ENCODE measurements at places on chromosomes 7 and 10.

GRCh38 chr7:45098983-45099839, 10.4 kb upstream of the NACAD start:
- H3K27me3 ChIP-seq, result no peaks in the 10 kb centered on the region
- H3K4me3 ChIP-seq, result no peak overlapping the region
- H3K27ac ChIP-seq, result no peak overlapping the region

GRCh38 chr7:18770822-18771221, 275.3 kb downstream of the HDAC9 start:
- H3K4me1 ChIP-seq, result no peaks in the 10 kb centered on the region
- H3K36me3 ChIP-seq, result no peaks in the 10 kb centered on the region
- no peak for DNase-seq
- no peaks in the 10 kb centered on the region for H3K27me3 ChIP-seq
- H3K27ac ChIP-seq, result no peak overlapping the region

DNA sequence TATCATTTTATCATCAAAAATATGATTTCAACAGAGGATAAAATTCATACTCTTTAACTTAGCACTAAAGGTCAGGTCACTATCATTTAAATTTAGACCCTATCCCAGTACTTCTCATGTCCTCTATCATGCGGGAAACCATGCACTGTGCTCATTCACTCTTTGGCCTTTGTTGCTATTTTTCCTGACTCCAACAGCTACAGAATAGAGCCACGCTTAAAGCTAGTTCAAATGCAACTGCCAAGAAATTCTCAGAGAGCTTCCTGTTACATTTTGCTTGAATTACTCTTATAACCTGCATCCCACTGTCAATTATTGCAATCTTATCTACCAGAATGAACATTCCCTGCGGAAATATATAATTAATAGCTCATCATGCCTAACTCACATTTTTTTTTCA, 58.3 kb downstream of the SEMA3A start:
- H3K36me3 ChIP-seq, result no peaks in the 10 kb centered on the region
- no peaks in the 10 kb centered on the region for H3K27me3 ChIP-seq
- no peak overlapping the region for H3K27ac ChIP-seq
- no peak for DNase-seq

DNA sequence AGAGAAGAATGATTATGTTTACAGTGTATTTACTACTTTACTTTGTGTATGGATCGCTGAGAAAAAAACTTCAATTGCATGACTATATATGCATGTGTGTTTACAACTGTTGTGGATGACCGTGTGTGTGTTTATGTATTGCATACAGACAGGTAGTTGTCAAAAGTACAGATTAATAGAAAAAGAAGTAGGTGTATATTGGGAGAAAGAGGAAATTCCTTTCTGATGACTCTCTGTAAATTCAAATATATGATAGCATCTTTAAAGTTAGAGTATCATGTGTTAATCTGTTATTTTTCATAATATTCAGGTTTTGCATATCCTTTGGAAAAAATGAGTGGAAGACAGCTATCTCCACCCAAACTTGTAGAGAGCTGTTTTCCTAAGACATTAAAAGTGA, 160.4 kb upstream of the AGR3 start:
- no peaks in the 10 kb centered on the region for H3K27me3 ChIP-seq
- H3K4me3 ChIP-seq, result no peak overlapping the region
- H3K27ac ChIP-seq, result no peak overlapping the region
- no peaks in the 10 kb centered on the region for H3K36me3 ChIP-seq

DNA sequence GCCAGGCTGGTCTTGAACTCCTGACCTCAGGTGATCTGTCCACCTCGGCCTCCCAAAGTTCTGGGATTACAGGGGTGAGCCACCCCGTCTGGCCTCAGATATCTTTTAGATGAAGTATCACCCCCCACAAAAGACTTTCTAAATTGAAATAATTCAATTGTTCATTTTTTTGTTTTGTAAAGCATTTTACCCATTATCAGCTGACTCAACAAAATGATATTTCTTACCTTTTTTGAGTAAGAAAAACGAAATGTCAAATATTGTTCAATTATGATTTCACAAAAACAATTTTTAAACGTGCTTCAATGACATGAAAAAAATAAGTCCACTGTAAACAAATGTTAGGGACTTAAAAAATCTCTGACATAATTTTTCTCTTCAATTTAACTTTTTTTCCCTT, 822 bp upstream of the PRPF18 start:
- H3K27ac ChIP-seq, result no peak overlapping the region
- H3K36me3 ChIP-seq, result no peaks in the 10 kb centered on the region
- H3K4me1 ChIP-seq, result peaks cover 10% of the 10 kb centered on the region
- no peak for DNase-seq
- no peaks in the 10 kb centered on the region for H3K27me3 ChIP-seq
- no peak overlapping the region for H3K4me3 ChIP-seq

- no peak overlapping the region for H3K27ac ChIP-seq
- DNase-seq, result no peak
- H3K4me3 ChIP-seq, result no peak overlapping the region
- H3K36me3 ChIP-seq, result no peaks in the 10 kb centered on the region
- no peaks in the 10 kb centered on the region for H3K27me3 ChIP-seq
Observed at GRCh38 chr10:113347508-113347907, 205.3 kb upstream of the HABP2 start.

DNA sequence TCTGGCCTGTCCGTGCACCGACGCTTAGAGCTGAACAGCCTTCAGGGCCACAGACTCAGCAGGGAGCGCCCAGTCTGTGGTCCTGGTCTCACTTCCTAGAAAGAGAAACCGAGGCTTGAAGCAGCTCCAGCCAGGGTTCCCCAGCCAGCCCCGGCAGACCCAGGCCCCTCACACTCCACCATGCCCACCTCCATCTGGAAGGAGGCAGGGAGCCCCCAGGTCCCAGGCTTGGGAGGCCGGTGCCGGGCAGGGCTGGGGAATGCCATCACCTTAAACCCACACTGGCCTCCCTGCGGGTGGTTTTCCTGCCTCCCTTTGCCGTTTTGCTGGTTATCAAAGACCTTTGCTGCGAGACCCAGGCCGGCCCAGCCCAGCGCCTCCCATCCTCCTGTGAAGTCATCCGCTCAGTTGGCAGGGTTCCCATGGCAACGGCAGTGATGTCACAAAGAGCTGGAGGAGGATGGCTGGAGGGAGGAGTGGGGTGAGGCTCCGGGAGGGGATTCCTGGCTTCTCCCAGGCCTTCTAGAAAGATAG, 24.0 kb downstream of the ELFN1 start:
- no peak for DNase-seq
- H3K27ac ChIP-seq, result no peak overlapping the region
- H3K36me3 ChIP-seq, result no peaks in the 10 kb centered on the region
- no peaks in the 10 kb centered on the region for H3K27me3 ChIP-seq

GRCh38 chr10:24277771-24278170, 68.8 kb downstream of the KIAA1217 start:
- no peak for DNase-seq
- no peak overlapping the region for H3K27ac ChIP-seq
- H3K4me1 ChIP-seq, result no peaks in the 10 kb centered on the region
- no peak overlapping the region for H3K4me3 ChIP-seq
- H3K36me3 ChIP-seq, result no peaks in the 10 kb centered on the region

- DNase-seq, result no peak
- H3K27me3 ChIP-seq, result no peaks in the 10 kb centered on the region
- H3K4me3 ChIP-seq, result no peak overlapping the region
- no peaks in the 10 kb centered on the region for H3K4me1 ChIP-seq
Observed at GRCh38 chr10:128738386-128738915, 612.2 kb upstream of the MKI67 start.

Measured in ovary (tissue), 10 donors.